Stimulated activated CD4-positive, alpha-beta T cell treated with anti-CD3 and anti-CD28 coated beads, Interleukin-1b, Interleukin-23, amount 100 ng/mL, for 4 hours (primary cell): ENCODE measurements at places on chromosomes 7 and 10.

DNA sequence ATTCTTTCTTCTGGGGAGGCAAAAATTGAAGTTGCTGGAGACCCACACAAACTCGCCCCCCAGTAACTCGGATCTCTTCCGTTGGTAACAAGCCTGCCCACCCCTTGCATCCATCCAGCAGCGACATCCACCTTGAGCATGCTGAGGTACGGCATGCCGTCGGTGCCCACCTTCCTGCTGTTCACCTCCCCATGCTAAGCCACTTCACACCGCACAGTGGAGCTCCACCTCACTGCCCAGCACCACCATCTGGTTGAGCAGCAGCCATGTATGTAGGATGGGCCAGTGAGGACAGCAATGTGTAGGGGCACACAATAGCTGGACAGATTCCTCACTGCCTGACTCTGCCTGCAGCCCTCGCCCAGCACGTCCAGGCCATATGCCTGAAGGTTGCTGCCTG is 138.1 kb upstream of the ZNF92 start:
- no peak for DNase-seq

DNA sequence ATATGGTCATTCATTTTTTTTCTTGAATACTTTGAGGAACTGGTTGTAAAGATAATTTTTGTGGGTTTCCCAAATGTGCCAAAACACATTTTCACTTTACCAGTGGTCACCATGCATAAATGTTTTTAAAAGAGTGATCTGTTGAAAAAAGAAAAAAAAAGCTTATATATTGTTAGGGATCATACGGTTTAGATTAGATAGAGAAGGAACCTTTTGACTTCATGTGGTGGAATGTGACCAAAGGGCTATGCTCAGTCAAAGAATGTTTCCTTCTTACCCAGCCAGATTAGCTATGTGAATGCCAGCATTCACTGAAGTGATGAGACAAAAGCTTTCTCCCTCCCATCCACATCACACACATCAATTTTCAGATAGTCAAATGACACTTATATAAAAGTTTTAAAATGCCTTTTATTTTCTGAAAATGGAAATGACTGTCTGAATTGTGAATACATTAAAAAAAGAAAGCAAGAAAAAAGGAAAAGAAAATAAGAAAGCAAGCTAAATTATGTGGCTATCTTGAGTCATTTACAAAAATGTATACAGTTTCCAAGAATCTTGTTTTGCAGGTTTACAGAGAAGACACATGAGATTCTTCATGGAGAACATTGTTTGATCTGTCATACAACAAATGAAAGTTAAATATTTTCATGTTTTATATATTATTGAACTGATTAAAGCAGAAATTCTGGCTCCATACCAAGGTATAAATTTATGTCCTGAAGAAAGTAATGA is 8.6 kb upstream of the CPED1 start:
- DNase-seq: no peak

GRCh38 chr7:149801002-149801566 is 27.7 kb upstream of the ZNF467 start:
- no peak for DNase-seq

- peak; percentile 62 for DNase-seq
These were observed 841 bp downstream of the GLUD1 start for GRCh38 chr10:87093632-87094372.

- no peak for DNase-seq
These were observed 84.3 kb upstream of the SKAP2 start for GRCh38 chr7:26948617-26949118.

DNA sequence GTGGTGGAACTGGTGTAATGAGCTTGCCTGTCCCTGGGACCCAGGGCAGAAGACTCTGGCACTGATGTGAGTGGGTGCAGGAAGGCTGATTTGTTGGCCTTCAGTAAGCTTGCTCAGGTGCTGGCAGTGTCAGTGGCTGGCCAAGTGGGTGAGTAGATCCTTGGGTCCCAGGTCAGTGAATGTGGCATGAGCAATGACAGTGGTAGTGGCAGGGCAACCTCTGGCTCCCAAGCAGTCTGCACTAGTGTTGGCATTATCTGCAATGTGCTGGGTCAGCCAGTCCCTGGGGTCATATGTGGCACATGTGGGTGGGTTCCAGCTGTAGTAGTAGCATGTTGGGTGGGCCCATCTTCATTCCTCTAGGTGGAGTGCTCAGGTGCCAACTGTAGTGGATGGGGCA is 640.9 kb upstream of the GRM3 start:
- no peak for DNase-seq

DNA sequence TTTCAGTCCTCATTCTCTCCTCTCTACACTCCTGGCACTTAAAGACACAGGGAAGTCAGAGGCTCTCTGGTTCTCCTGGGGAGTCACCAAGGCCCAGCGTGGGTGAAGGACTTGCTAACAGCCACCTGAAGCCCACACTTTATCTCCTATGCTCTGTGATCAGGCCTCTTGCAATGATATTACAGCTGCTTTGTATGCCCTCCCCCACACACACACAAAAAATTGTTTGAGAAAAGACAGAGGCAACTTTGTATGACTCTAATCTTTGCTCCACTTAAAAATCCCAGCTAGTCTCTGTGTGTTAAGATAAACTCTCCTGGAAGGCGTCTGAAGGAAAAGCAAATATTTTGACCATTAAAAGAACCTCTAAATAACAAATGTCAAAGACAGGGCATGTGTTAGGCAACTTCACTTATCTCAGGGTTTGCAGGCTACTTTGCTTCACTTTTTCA is 507.2 kb downstream of the TNS3 start:
- DNase-seq: no peak

GRCh38 chr7:133331861-133332260 is 79.0 kb downstream of the EXOC4 start:
- no peak for DNase-seq

GRCh38 chr7:41942468-41943093 is 239.7 kb upstream of the INHBA start:
- DNase-seq: no peak

DNA sequence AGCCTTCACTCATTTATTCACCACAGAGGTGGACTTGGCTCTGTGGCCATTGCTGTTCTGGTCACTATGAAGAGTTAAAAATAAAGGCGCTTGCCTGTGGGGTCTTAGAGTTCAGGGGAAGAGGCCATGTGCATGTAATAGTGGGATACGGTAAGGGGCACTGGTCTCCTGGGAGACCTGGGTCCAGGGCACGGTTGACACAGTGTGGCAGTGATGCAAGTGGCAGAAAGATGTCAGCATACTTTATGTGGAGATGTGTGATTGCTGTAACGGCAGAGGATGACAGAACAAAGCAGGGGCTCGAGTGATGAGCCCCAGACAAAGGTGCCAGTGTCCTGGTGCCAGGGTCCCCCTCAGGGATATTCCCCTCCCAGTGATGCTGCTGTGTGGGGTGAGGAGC is 8.6 kb downstream of the ZSCAN25 start:
- DNase-seq: no peak

GRCh38 chr10:58641095-58641531 is 128.4 kb downstream of the BICC1 start:
- DNase-seq: no peak

- DNase-seq: no peak
These were observed 88.2 kb downstream of the GSDME start for GRCh38 chr7:24668927-24669635.

- DNase-seq: no peak
These were observed 1191.8 kb upstream of the AUTS2 start for GRCh38 chr7:68406480-68406879.

- no peak for DNase-seq
These were observed 162.9 kb downstream of the MBL2 start for GRCh38 chr10:52609626-52610240.

DNA sequence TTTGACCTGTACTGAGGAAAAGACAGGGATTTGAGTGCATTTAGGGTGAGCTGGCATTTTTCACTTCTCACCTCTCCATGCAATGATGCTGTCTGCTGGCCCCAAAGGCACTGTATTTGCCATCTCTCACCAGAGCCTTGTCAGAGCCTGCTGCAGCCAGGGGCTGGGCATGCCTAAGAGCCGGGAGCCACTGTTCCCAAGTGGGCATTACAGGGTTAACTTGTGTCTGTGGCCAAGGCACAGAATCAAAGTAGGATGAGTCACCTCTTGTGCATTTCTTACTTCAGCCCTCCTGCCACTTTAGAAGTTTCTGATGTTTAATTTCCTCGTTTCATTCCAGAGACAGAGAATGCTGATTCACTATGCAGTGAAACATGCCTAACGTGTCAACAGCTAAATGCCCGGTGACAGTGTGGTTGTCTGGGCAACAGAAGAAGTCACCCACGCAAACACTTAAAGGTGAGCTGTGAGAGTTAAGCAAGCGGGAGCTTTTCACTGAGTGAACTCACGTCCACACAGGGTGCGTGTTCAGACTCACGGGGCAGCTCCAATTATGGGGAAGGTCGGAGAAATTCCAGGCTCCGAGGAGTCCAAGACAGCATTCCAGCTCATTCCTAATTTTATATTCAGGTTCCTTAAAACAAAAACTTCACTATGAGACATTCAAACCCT is 57.1 kb upstream of the IGFBP3 start:
- DNase-seq: no peak

DNA sequence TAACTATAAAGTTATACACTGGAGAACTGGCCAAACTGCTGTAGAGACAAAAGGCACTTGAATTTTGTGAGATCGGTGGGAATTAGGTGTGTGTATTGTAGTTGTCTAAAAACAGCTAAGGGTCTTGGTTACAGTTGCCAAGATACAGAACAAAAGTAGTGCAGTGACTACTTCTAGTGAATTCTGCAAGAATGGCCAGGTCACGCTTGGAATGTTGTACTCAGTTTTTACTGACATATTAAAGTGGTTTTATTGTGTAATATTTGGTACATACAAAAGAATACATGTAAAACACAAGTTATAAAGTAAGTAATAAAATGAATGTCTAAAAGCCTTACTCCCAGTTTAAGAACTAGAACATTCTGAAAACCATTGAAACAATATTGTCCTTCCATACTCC is 42.4 kb downstream of the PRPF18 start:
- DNase-seq: no peak

- DNase-seq: no peak
These were observed 33.6 kb upstream of the HDAC9 start for GRCh38 chr7:18461785-18462467.

DNA sequence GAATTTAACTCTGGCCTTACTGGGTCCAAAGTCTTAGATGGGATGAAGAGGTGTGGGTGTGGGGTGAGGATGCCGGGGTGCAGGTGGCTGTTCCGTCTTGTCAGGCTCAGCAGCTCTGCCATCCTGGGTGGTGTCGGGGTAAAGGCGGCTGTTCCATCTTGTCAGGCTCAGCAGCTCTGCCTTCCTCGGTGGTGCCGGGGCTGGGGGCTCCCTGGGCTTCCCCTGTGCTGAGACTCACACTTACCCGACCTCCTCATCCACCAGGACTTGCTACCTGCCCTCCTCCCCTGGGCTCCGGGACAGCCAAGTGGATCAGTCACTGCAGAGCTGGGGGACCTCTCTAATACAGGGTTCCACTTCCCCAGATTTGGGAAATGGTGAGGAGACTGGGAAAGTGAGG is 244.3 kb upstream of the SHH start:
- DNase-seq: no peak

DNA sequence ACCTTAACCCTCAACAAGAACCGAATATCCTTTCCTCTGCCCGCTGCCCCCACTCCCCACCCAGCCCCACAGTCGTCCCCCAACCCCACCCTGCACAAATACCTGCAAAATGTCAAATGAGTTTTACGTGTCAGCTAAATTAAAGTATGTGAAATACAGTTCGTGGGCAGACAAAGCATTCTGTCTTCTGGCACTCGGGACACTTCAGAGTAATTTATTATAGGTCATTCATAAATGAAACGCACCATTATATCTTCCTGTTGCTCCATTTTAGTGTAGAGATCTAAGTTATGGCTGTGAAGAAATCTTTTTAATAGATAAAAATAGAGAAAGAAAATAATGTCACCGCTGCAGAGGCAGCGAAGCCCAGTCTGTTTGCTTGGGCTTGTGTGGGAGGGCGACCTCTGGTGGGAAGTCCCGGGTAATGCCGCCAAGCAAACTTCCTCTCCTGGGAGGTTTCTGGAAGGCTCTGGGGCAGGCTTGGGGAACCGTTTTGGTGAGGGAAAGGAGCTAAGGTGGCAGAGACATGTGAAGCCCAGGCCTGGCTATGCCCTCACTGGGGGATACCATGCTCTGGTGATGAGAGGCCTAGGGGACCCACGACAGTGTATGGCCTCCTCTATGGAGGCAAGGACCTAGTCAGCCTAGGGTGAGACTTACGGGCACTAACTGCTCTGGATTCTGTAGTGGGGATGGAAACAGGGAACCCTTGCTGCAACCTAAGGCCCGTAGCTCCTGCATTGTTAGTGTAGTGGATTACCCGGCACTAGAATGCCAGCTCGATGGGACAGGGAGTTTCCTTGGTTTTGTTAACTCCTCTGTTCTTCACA is 604.9 kb downstream of the LRMDA start:
- DNase-seq: peak; percentile 23

DNA sequence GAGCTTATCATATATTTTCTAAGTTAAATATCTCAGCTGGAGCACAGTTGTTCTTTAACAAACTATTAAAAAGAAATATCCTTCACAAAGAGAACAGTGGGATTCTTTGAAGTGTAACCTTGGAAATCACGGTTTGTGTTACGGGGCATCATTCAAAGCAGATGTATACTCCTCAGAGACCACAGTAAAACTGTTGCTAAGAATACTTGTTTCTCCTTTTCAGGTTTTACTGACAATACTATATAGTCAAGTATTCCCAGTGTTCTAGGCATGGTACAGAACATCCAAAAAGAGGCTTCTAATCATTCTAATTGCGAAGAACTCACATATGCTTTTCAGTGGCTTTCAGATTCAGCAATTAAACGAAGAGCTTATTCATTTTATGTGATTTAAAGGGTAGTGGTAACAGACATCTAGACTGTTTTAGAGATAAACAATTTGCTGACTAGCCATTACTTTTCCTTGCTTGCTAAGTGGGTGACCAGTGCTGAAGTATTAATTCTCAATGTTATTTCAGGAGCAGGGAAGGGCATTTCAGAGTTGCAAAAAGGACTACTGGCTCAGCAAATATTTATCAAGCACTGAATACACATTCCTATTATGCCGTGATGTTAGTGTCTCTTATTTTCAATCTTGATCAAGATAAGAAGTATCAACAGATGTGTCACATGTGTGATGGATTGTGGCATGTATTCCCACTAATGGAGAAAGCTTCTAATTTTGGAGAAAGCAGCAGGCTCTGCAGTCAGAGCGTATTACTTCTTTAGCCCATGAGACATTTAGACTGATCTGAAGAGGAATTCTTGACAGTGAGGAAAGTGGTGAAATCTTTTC is 236.8 kb downstream of the RNLS start:
- no peak for DNase-seq

DNA sequence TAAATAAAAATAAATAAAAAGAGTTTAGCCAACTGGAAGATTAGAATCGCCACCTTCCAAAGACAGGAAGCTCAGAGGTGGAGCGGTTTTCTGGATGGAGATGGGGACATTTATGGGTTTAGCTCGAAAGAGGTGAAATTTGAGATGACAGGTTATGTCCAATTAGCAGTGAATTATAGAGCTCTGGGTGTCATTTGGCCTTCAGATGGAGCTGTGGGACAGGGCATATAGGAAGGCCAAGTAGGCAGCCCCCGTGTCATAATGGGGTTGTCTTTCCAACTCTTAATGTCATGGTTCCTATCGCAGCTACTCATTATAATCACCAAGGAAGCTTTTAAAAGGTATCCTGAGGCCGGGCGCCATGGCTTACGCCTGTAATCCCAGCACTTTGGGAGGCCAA is 21.0 kb upstream of the EEPD1 start:
- DNase-seq: no peak
